Cardiac septum (tissue), 1 donor: ENCODE measurements at places on chromosomes 7 and 10. TPM values are rescaled to one million over a fixed set of nuclear protein-coding genes. Genes with fewer than 3 reads are reported as not detected.
A peak's percentile ranks its signal among the peaks of the same experiment; 100 is the strongest.

Gene CAV2
- 311 TPM for total RNA-seq

Gene CDHR3
- total RNA-seq: 0.62 TPM

Gene TET1
- total RNA-seq: 1.2 TPM

DNA sequence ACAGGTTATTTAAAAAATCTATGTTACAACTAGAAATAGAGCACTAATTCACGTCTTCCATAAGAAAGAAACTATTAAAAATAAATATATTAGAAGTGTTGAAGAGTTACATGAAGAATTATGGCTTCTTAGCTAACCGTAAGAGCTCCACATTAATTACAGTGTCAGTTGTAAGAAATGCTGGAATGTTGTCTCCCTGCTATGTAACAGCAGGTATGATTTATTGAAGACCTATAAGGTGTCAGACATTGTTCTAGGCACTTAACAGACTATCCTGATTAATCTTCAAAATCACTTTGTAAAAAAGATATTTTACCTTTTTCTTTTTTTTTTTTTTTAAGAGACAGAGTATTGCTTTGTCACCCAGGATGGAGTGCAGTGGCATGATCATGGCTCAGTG is 75.8 kb upstream of the NEBL start:
- DNase-seq: no peak

DNA sequence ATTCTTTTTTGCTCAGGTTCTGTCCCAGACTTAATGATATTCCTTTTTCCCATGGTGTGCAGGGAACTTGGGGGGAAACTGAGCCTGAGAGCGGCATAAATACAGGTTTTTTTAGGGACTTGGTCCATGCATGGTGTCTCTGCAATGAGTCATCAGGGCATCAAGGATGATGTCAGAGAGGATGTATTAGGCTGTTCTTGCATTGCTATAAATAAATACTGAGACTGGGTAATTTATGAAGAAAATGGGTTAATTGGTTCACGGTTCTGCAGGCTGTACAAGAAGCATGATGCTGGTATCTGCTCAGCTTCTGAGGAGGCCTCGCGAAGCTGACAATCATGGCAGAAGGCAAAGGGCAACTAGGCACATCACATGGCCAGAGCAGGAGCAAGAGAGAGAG is 185.4 kb downstream of the RAB11FIP2 start:
- no peak for DNase-seq

GRCh38 chr7:30163231-30163894 is 28.6 kb downstream of the MTURN start:
- no peak for DNase-seq

DNA sequence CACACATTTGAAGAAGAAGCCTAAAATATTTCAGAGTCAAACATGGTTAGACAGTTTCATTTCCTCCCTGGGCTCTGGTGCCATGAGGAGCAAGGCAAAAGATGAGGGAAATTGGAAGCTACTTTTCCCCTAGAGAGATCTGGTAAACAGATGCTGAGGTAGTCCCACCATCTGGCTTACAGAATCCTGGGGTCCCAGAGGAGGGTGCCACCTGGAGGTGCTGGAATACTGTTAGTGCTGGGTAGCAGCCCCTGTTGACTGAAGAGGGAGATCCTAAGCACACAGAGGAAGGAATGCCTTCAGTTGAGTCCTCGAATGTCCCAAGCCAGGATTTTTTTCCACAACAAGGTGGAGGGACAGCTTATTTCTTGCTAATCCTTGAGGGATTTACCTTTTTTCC is 160.1 kb downstream of the FZD1 start:
- no peak for DNase-seq

GRCh38 chr7:47672271-47672791 is 90.4 kb upstream of the TNS3 start:
- peak; percentile 15 for DNase-seq

DNA sequence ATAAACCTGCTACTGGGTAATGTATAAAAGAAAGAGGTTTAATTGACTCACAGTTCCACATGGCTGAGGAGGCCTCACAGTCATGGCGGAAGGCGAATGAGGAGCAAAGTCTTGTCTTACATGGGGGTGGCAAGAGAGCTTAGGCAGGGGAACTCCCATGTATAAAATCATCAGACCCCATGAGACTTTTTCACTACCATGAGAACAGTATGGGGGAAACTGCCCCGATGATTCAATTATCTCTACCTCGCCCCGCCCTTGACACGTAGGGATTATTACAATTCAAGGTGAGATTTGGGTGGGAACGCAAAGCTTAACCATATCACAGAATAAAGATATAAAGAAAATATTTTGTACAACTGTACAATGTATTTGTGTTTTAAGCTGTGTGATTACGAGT is 39.4 kb upstream of the PLCE1 start:
- DNase-seq: no peak
